GM06990 (cell line): ENCODE measurements at places on chromosomes 12 and 14.

DNA sequence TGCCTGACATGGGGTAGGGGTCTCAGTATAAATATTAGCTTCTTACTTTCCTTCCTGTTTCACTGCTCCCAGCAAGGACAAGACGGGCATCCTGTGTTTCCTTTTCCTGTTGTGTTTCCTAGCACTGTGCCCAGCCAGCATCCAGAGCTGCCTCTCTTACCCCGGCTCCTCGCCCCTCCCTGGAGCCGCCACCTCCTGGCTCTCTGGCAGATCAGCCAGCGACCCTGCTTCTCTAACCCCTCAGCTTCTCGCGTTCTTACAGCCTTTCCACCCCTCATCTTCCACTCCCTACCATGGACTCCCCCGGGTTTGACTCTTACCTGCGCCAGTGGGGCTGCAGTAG, 17.8 kb downstream of the HDAC7 start:
- DNase-seq, result no peak

DNA sequence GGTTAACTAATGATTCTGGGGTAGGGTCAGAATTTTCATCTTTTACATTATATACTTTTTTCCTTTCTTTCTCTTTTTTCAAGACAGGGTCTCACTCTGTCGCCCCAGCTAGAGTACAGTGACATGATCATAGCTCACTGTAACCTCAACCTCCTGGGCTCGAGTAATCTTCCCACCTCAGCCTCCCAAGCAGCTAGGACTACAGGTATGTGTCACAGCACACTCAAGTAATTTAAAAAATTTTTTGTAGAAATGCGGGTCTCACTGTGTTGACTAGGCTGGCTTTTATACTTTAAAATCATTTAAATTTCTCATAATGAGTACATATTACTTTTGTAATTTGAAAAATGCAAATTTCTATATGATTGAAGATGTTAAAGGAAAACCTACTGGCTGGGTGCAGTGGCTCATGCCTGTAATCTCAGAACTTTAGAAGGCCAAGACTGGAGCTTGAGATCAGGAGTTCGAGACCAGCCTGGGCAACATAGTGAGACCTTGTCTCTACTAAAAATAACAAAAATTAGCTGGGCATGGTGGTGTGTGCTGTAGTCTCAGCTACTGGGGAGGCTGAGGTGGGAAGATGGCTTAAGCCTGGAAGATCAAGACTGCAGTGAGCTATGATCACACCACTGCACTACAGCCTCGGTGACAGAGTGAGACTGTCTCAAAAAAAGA, 25.7 kb downstream of the R3HDM2 start:
- peak; percentile 19 for DNase-seq

GRCh38 chr14:101726954-101727302, 34.6 kb upstream of the PPP2R5C start:
- no peak for DNase-seq

- no peak for DNase-seq
These were observed 70.4 kb downstream of the TBK1 start for GRCh38 chr12:64522316-64522715.

DNA sequence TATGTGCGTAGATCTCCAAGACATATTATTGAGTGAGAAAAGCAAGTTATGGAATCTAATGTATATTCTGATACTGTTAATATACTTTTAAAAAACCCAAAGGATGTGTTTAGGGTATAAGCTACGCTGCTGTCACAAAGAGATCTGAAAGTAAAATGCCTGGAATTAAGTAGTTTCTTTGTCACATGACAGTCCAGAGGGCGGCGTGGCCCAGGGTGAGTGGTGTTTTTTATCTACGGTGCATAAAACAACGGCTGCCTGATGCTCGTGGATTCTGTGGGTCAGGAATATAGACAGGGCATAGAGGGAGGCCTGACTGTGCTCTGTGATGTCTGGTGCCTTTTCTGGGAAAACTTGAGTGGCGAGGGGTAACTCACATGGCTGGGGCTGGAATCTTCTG, 21.3 kb downstream of the TMEM120B start:
- no peak for DNase-seq

DNA sequence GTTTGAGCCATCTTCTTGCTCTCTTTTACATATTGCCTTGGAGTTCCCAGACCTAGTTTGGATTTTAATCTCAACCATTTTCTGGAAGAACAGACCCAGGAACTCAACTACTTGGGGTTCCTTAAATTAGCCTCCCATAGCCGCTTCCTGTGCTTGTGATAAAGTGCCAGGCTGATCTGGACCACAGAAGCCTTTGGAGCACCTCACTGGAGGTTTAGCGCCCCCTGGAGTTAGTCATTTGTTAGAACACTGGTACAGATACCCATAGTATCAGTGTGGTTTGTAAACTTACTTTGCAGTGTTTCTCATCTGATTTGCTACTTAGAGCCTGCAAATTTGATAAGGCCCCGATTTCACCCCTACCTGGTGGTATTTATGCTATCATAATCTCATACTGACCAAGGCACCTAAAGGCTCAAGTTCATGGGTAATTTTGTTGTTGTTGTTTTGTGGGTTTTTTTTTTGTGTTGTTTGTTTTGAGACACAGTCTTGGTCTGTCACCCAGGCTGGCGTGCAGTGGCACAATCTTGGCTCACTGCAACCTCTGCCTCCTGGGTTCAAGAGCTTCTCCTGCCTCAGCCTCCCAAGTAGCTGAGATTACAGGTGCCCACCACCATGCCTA, 3.7 kb downstream of the UNC119B start:
- DNase-seq, result no peak

GRCh38 chr14:94412671-94413638, 24.6 kb upstream of the SERPINA1 start:
- no peak for DNase-seq

- DNase-seq, result no peak
These were observed 8.8 kb upstream of the CEBPE start for GRCh38 chr14:23127861-23128260.

DNA sequence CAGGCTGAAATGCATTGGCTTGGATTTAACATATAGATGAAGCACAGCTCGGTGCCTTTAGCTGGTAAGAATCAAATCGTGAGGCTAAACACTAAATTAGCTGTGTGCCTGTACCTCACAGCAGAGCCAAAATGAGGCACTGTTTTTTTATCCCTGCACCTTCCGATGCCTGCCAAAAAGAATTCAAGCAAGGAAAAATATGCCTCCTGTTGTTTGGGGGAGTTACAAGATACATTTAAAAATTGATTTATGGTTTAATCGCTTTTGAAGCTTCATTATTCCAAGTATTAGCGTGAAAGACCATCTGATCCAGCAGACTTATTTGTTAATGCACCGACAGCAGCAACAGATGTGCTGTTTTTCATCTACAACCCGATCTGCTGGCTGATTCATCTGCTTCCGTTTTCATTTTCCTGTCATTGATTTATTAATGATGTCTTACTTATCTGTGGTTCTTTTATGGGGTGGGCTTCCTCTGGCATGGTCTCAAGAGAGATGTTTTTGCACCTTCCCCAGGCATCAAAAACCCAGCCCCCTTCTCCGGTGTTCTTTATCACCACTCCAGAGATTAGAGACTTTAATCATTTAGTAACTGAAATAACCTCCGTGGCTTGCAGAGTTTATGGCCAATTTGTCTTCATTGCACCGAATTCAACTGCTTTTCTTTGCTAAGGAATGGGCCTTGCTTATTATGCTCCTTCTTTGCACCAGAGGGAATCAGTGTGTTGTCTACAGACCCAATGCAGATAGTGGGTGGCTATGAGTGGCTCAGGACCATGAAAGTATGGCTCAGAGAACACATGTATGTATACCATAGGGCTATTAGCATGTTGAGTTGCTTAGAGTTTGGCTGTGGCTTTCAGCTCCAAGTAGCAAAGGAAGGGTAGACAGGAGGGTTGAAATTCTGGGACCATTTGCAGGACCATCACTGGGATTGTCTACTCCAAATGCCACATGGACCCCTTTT, 166.8 kb upstream of the TMEM260 start:
- DNase-seq, result no peak

DNA sequence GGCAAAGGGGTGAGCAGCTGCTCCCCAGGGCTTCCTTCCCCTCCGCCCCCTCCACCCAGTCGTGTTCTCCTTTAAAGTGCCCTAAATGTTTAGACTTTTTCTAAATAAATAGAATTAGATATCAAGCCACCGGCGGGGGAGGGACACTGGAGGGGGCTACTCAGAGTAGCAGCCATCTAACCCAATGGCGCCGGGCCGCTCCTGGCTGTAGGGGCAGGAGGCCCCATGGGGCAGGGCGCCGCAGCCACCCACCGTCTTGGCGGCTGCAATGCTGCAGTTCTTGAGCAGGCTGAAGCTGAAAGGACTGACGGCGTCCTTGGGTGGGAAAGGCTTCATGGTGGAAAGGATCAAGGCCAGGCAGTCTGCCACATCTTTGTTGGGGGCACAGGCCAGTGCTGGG, 13.1 kb downstream of the SLC39A5 start:
- DNase-seq, result no peak

- no peak for DNase-seq
These were observed 259.2 kb upstream of the NOVA1 start for GRCh38 chr14:26856876-26857518.

- no peak for DNase-seq
These were observed 89.5 kb downstream of the FBXL14 start for GRCh38 chr12:1504895-1505311.

DNA sequence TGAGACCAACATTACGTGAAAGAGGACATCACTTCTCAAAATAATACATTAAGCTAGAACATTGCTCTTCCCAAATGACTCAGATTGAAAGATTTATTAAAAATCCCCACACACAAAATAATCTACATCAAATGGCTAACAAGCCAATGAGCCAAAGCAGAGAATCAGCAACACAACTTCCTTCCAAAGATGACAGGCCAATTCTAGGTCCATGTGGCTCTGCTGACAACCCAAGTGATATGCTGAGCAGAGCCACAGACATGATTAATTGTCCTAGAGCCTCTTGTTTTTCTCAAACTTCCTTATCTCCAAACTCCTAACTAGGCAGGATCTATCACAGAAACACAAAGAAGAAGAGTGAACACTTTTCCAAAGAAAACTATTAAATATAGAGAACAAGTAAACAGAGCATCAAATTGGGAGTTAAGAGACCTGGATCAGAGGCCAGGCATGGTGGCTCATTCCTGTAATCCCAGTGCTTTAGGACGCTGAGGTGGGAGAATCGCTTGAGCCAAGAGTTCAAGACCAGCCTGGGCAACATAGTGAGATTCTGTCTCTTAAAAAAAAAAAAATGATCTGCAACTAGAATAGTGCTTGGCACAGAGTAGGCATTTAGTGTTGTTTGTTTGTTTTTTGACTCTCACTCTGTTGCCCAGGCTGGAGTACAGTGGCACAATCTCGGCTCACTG, 38.5 kb downstream of the SENP1 start:
- DNase-seq, result no peak
